ENCODE measurements at places on chromosomes 3 and 15.

GRCh38 chr3:14768182-14768790 is 50.5 kb upstream of the FGD5 start:
- DNase-seq, result no peak

- DNase-seq, result no peak
Observed at GRCh38 chr3:150889106-150889505, 16.1 kb downstream of the MINDY4B start.

GRCh38 chr15:29952225-29952624 is 130.0 kb upstream of the TJP1 start:
- no peak for DNase-seq

- peak; percentile 88 for DNase-seq
Observed at GRCh38 chr3:101069901-101070798, 76.9 kb upstream of the ABI3BP start.

DNA sequence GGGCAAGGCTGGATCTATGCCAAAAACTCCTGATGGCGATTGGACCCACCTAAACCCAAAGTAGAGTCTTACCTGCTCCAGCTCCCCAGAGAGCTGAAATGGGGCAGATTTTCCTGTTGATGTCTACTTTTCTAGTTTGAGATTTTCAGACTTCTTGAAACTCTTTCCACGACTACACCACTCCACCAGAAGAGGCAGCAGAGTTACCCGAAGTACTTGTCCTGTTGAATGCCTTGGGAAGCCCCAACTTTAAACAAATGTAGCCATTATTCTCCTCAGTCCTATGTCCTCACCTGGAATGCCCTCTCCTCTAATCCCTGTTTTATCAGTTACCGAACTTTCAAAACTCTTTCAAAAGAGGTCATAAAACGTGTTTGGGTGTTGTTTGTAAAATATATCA is 843.8 kb downstream of the VGLL3 start:
- no peak for DNase-seq

DNA sequence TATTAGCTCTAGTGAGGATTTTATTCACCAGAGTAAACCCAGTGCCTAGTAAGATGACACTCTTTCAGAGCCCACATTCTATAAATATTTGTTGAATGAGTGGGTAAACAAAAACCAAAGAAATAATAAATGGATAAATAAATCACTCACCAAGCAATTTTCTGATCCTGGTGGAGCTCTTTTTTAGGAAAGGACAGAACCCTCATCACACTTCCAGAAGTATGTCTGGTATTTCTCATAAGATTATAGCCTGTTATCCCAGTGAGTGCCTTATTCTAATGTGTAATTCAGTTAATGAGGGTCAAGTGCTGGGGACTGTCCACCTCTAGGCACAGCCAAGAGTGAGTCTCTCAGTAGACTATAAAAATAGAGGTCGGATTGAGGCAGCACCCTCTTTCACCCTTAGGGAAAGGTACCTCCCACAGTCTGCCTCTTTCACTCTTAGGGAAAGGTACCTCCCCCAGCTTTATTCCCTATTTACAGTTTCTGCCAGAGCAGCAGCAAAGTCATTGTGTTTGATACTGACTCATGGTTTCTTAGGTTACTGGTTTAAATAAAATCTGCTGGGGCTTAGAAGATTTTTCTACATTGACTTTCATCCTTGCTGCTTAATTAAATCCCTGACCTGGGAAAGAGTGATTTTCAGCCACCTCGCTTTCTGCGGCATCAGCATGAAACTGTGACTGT is 145.0 kb downstream of the STAC start:
- DNase-seq, result no peak

DNA sequence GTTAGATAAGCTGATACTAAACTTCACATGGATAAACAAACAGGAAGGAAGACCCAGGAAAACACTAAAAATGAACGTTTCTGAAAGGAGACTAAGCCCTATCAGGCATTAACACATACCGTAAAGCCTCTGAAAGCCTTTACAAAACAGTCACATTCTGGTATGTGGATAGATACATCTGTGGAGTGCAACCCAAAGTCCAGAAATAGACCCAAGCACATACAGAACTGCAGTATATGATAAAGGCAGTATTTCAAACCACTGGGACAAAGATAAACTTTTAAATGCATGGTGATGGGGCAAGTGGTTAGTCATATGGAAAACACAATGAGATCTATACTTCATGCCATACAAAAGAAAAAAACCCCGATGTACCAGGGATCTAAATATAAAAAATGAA is 26.0 kb downstream of the DCBLD2 start:
- no peak for DNase-seq

DNA sequence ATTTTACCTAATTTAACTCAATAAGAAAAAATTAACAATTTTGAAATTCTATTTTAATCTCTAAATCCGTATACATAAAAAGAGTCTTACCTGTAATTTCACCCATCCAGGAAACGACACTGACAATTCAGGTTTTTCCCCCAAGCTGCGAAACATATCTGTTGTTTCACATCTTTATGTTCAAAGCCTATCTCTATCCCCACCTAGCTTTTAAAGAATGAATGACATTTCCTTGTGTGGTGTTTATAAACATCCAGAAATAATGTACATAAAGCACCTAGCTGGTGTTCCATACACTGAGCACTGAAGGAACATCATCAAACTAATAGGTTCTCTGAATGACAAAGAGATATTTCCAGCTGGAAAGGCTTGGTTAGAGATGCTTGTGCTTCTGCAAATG is 867.8 kb downstream of the SQOR start:
- no peak for DNase-seq

- DNase-seq, result peak; percentile 40
Observed at GRCh38 chr3:13427662-13428603, 7.8 kb upstream of the NUP210 start.

- no peak for DNase-seq
Observed at GRCh38 chr3:169597083-169597609, 66.4 kb downstream of the MECOM start.

GRCh38 chr3:40704224-40704623 is 179.5 kb downstream of the ZNF621 start:
- DNase-seq, result no peak

GRCh38 chr15:88257311-88258092 is 963 bp upstream of the NTRK3 start:
- peak; percentile 60 for DNase-seq

DNA sequence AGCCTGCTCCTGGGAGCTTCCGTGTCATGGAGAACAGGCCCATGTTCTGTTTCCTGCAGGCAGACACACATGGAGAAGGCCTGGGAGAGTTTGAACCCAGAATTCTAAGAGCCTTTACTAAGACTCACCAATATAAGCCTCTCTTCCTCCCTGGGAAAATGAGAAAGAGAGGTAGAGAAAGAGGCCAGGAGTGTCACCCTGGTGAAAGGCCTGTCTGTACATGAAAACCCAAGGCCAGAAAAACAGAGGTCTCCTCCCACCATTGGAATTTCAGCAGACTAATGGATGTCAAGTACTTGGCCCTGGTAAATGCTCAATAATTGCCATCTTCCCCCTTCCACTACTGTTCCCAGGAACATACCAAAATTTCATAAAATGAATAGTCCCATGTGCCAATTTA is 117.6 kb downstream of the TOP2B start:
- DNase-seq, result no peak

GRCh38 chr3:20701641-20702040 is 515.6 kb upstream of the SGO1 start:
- no peak for DNase-seq
